Upper lobe of right lung (tissue), 1 donor: ENCODE measurements at places on chromosomes 5 and 9. TPM values are rescaled to one million over a fixed set of nuclear protein-coding genes. Genes with fewer than 3 reads are reported as not detected.
A peak's percentile ranks its signal among the peaks of the same experiment; 100 is the strongest.

DNA sequence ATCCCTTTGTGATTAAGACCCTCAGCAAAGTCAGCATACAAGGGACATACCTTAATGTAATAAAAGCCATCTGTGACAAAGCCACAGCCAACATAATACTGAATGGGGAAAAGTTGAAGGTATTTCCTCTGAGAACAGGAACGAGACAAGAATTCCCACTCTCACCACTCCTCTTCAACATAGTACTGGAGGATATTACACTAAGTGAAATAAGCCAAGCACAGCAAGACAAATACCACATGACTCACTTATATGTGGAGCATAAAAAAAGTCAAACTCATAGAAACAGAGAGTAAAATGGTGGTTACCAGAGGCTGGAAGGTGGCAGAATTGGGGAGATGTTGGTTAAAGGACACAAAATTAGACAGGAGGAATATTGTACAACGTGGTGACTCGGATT, 118.1 kb upstream of the NFIL3 start:
- no peak for DNase-seq

- DNase-seq = no peak
These were observed 98.8 kb upstream of the NR4A3 start for GRCh38 chr9:99722877-99723276.

DNA sequence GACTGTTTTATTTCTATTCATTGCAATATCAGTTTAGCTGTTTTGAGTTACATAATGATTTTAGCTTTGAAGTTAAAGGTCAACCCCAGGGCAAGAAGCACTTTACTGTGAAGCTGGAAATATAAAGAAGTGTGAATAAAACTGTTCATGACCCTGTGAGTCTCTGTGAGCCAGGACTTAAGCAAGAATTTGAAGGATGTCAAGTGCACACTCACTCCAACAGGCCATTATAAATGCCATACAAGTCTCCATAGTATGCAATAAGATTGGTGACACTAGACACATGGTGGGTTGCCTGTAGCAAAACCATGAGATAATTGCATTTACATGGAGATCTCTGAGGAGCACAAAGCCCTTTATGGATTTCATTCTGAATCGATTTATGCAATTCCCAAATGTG, 318.7 kb upstream of the ITGA1 start:
- DNase-seq = no peak

DNA sequence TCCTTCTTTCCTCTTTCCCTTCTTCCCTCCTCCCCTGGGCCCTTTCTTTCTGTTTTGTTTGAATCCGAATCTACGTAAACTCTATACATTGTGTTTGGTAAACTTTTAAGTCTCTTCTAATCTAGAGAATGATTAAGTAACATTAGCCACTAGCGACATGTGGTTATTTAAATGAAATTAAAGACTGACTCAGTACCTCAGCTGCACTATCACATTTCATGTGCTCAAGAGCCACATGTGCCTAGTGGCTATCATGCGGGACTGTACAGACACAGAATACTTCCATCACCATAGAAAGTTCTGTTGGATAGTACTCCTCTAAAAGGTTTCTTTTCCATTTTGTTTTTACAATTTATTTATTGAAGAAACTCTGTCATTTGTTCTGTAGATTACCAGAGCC, 29.0 kb downstream of the DCTN4 start:
- no peak for DNase-seq

- DNase-seq = no peak
These were observed 475 bp downstream of the DDX31 start for GRCh38 chr9:132669319-132669697.

DNA sequence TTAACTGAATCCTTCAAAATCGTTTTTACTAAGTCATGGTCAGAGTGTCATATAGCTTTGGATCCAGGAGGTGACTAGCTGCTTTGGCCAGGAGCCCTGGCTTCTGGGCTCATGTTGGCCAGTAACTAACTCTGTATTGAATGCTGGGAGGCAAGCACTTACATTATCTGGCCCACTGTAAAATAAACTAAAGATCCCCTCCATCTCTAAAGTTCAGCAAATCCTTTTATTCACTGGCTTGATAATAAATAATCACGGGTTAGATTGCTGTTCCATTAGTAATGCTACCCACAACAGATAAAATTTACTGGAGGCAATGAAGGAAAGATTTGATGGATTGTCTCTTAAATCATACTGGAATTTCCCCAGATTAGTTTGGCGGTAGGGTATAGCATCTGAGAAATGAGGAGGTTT, 382.2 kb upstream of the TLE4 start:
- no peak for DNase-seq

DNA sequence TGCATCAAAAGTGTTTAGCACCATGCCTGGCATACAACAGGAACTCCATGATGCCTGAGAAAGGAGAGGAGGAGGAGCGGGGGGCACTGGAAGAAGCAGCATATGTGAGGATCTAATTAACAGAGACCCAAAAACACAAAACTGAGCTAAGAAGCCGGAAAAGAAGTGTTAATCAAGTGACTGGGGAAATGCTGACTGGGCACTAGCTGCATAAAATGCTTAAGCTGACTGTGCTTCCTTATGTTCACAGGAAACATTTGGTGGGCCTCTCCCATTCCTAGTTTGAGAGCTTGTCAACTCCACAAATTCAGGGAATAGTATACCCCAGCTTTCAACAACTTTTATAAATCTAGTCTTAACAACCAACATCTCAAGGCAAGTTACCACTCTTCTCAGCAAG, 26.6 kb downstream of the DEPDC1B start:
- no peak for DNase-seq

DNA sequence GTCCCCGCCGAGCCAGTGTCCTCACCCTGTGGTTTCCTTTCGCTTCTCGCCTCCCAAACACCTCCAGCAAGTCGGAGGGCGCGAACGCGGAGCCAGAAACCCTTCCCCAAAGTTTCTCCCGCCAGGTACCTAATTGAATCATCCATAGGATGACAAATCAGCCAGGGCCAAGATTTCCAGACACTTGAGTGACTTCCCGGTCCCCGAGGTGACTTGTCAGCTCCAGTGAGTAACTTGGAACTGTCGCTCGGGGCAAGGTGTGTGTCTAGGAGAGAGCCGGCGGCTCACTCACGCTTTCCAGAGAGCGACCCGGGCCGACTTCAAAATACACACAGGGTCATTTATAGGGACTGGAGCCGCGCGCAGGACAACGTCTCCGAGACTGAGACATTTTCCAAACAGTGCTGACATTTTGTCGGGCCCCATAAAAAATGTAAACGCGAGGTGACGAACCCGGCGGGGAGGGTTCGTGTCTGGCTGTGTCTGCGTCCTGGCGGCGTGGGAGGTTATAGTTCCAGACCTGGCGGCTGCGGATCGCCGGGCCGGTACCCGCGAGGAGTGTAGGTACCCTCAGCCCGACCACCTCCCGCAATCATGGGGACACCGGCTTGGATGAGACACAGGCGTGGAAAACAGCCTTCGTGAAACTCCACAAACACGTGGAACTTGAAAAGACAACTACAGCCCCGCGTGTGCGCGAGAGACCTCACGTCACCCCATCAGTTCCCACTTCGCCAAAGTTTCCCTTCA, 1.4 kb downstream of the GLIS3 start:
- DNase-seq = peak; percentile 73

- DNase-seq = no peak
These were observed 4.8 kb downstream of the CD274 start for GRCh38 chr9:5455181-5455580.

DNA sequence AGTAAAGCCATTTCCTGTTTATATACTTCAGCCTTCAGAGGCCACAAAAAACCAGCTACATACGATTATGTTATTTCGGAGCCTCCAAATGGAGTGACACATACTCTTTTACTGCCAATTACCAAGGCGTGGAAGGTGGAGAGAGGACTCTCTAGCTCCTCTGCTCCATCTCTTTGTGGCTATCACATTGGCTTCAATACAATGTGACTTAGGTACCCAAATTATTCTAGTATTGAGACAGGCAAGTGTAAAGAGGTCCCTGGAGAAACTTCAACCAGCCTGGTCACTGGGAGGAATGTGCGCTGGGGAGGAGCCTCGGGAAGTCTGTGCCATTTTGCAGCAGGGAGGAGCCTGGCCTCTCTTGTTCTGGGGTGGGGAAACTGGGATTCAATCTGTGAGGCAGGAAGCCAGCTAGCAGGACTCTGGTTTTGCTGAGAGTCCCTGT, 85.8 kb upstream of the TAS2R1 start:
- no peak for DNase-seq

ESM1 gene
- total RNA-seq = 2.7 TPM

ADAMTS6 gene
- total RNA-seq = 2.3 TPM

SLC6A7 gene
- not detected for total RNA-seq

GRM6 gene
- total RNA-seq = not detected

DOCK2 gene
- 65.4 TPM for total RNA-seq

MXD3 gene
- total RNA-seq = 10.1 TPM

NSG2 gene
- not detected for total RNA-seq

PCDHA2 gene
- 0.35 TPM for total RNA-seq

TPPP gene
- 16.1 TPM for total RNA-seq

TAF11L5 gene
- total RNA-seq = not detected

PCDHGA2 gene
- 2.5 TPM for total RNA-seq

TMEM232 gene
- 3.6 TPM for total RNA-seq

SLC36A2 gene
- total RNA-seq = not detected
